NCI-H446 (cell line): ENCODE measurements at places on chromosomes 1 and 21.
A peak's percentile ranks its signal among the peaks of the same experiment; 100 is the strongest.

DNA sequence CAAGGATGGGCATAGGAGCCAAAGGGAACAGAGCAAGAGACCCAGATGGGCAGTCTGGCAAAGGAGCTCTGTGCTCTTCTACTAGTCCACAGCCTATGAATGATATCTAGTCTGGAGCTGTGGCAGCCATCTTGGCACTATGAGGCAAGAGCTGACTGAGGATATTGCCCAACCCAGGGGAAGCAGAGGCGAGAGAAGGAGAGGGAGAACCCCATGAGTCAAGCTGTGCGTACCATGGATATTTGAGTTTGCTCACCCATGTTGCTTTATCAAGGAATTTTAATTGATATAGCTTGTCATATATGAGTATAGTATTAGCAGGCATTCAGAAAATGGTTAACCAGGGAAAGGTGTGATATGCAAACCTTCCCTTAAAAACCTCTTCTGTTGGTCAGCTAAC lies 420.9 kb downstream of the PRDM2 start:
- no peak for DNase-seq

- no peak for DNase-seq
These were observed 1.5 kb downstream of the CORT start for GRCh38 chr1:10451287-10451686.

DNA sequence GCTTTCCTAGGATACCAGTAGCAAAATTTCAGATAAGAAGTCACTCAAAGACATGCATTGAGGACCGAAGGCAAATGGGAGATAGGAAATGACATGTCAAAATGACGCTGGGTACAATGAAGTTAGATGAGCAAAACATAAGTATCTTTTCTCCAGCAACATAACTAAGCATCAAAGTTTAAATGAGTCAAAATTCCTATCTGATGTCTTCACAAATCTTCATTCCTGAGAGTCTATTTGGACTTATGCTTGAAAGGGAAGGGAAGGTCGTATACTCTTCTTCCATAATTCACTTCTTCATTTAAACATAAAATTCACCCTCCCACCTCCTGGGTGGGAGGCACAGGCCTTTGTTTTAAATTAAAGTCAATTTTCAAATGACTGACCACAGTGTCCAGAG lies 4.1 kb upstream of the TMEM81 start:
- DNase-seq, result no peak

GRCh38 chr1:170978371-170978910 lies 43.1 kb downstream of the MROH9 start:
- no peak for DNase-seq

- no peak for DNase-seq
These were observed 143.1 kb downstream of the CACNA1E start for GRCh38 chr1:181626279-181626938.

- DNase-seq, result no peak
These were observed 31.5 kb downstream of the ACTN2 start for GRCh38 chr1:236717811-236718210.

DNA sequence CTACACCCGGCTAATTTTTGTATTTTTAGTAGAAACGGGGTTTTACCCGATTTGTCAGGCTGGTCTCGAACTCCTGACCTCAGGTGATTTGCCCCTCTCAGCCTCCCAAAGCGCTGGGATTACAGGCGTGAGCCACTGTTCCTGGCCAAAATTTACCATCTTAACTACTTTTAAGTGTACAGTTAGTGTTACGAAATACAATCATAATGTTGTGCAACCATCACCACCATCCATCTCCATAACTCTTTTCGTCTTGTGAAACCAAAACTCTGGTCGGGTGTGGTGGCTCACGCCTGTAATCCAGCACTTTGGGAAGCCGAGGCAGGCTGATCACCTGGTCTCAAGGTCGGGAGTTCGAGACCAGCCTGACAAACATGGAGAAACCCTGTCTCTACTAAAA lies 14.1 kb upstream of the ZBTB40 start:
- no peak for DNase-seq

DNA sequence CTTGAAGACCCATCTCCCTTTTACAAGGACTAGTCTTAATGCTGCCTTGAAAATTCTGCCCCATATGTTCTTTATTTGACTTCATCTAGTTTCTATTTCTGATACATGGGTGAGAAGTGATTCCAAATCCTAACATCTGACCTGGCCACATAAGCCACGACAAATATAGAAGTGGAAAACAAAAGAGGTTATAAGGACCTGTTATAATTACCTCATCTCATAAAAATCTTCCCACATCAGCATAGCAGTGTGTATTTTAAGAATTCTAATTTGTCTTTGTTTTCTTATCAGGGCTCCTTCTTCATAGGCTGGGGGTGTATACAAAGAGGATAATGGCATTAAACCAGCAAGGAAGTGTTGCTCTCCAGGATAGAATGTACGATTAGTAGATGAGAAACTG lies 1007.4 kb downstream of the TTLL7 start:
- no peak for DNase-seq

DNA sequence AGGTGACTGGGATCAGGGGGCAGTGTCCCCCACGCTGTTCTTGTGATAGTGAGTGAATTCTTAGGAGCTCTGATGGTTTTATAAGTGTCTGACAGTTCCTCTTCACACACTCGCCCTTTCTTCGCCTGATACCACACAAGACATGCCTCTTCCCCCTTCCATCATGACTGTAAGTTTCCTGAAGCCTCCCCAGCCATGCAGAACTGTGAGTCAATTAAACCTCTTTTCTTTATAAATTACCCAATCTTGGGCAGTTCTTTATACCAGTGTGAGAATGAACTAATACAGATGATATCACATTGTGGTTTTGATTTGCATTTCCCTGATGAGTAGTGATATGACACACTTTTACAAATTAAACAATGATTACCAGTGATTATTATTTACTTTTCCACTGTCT lies 229.9 kb downstream of the AKT3 start:
- DNase-seq, result no peak

DNA sequence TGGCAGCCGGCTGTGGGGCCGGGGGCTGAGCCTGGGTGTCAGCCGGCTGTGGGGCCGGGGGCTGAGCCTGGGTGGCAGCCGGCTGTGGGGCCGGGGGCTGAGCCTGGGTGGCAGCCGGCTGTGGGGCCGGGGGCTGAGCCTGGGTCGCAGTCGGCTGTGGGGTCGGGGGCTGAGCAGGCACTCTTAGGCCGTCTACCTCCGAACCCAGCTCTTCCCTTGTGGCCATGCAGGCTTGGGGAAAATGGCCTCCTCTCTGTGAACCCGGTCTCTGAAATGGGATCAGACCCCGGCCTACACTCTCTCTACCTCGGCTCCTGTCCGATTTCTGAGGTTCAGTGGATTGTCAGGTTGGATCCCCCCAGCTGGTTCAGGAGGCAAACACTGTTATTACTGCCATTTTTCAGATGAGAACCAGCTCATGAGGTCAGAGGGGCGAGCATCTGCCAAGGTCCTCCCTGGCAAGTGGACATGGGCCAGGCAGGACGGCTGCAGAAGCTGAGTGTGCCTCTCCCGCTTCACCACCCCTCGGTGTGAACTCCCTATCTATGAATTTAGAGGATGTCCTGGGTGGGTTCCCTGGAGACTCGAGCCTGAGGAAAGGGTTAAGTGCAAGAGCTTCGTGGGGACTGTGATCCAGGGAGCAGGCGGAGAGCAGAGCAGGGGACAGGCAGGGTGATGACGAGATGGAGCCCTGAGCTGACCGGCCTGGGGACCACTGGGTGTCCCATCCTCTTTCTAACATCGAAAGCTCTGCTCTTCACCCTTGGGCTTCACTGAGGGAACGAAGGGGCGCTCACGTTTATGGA lies 10.9 kb upstream of the COL18A1 start:
- DNase-seq, result no peak

- DNase-seq, result peak; percentile 50
These were observed 124.3 kb downstream of the NOS1AP start for GRCh38 chr1:162193815-162194214.

DNA sequence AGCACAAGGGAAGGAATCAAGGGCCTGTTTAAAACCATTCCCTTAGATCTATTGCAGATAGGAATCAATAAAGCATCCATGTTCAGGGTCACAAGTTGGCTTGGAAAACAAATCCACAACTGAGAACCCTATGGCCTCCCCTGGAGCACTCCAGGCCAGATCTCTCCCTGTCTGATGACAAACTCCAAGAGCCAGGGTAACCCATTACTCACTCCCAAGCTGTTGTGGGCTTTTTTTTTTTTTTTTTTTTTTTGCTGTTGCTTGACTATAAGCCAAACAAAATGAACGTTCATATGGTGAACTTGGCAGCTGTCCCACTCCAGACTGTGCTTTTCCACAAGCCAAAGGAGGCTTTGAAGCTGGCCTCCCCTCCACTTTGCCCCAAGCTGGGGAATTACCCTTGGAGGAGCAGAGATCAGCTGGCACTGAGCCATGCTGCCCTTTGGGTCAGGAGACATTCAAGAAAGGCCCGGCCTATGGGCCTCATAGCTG lies 35.7 kb upstream of the VAV3 start:
- DNase-seq, result peak; percentile 93

GRCh38 chr1:26349188-26349876 lies 4.6 kb downstream of the CRYBG2 start:
- DNase-seq, result no peak

DNA sequence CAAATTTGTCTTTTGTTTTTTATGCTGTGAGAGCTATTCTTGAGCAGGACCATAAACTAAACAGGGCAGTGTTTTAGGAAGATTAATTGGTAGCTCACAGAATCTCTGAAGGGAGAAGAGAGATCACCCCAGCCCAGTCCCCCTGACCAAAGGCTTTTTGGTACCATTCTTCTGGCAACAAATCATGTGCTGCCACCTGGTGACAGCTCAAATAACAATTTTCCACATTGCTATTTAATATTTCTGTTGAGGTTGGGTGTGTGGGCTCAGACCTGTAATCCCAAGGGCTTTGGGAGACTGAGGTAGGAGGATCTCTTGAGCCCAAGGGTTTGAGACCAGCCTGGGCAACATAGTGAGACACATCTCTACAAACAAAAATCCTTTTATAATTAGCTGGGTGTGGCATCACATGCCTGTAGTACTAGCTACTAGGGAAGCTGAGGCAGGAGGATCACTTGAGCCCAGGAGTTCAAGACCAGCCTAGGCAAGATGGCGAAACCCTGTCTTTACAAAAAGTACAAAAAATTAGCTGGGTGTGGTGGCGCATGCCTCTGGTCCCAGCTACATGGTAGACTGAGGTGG lies 2.2 kb upstream of the TESK2 start:
- DNase-seq, result peak; percentile 34

GRCh38 chr1:25538191-25538767 lies 5.1 kb upstream of the LDLRAP1 start:
- DNase-seq, result no peak

GRCh38 chr1:208010487-208011071 lies 99.7 kb upstream of the CD34 start:
- DNase-seq, result no peak

DNA sequence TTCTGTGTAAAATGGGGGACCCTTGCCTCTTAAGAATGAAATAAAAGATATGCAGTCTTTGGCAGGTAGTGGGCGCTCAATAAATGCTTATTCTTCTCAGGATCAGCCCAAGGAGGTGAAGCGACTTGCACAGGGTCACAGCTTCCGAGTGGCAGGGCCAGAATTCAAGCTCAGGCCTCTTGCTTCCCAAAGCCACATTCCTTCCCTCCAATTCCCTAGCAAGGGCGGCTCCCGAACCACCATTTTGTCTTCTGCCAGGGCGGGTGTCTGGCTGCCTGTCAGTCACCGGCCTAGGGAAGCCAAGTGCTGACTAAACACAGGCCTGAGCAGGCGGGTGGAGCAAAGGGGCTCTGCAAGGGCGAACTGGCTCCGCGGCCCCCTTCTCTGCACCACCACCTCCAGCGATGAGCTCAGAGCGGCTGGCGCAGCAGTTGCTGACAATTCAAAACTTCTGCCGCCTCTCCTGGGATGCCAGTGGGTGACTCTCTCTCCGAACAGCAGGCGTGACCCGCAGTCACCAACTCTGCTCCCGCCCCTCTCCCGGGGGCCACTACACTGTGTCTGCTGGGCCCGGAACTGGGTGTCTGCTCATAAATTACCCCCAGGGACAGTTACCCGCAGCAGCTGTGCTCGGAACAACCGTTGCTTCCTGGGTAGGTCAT lies 10.8 kb downstream of the GPR3 start:
- no peak for DNase-seq

GRCh38 chr1:154220970-154221277 lies 169 bp downstream of the UBAP2L start:
- no peak for DNase-seq
